ENCODE measurements at places on chromosomes 16 and 17.
A peak's percentile ranks its signal among the peaks of the same experiment; 100 is the strongest.

- DNase-seq, result no peak
These were observed 60.8 kb downstream of the PARN start for GRCh38 chr16:14569213-14569612.

DNA sequence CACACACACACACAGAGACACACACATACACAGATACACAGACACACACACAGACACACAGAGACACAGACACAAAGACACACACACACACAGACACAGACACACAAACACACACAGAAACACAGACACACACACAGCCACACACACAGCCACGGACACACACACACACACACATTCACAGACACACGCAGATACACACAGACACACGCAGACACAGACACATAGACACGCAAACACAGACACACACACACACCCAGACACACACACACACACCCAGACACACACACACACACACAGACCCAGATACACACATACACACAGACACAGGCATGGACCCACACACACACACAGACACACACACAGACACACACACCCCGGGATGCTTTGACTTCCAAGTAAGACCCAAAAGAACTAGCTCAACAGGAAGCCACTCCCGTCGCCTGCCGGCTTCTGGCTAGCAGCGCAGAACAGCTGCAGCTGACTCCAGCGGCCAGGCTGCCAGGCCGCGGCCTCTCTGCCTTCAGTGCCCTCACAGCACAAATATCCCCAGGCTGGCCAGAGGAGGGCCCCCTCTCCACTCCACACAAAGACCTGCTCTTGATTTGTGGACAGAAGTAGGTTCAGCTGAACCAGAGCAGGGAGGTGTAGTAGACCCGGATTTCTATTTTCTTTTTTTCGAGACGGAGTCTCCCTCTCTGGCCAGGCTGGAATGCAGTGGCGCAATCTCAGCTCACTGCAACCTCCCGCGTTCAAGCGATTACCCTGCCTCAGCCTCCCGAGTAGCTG lies 6.0 kb upstream of the CHRNE start:
- DNase-seq, result peak; percentile 68

GRCh38 chr17:50605429-50605828 lies 29.3 kb upstream of the ABCC3 start:
- DNase-seq, result no peak

- no peak for DNase-seq
These were observed 24.6 kb downstream of the VAT1L start for GRCh38 chr16:77812856-77813500.

DNA sequence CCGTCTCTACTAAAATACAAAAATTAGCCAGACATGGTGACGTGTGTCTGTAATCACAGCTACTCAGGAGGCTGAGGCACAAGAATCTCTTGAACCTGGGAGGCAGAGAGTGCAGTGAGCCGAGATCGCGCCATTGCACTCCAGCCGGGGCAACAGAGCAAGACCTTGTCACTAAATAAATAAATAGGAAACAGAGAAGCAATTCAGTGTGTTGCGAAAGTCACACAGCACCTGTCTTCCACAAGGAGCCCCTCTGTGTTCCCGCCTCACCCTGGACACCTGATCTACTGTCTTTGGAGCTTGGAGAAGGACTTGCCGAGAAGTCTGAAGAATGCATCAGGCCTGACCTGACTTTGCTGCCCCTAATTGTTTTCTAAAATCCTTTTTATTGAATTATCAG lies 3.5 kb upstream of the CDH1 start:
- no peak for DNase-seq

DNA sequence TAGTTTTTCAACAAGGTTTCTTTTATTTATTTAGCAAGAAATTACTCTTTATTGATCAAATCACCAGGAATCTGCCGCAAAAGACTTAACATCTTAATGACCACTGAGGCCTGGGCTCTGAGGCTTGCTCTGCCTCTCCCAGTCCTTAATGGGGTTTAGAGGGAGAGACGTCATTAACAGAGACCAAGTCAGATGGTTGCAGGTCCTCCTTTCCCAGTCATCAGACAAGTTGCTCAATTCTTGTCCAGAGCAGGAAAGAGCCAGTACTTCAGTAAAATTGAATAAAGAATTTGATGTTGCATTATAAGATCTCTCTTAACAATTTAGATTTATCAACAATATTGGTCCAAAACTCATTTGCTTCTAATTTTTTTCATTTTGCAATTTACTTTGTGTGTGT lies 2.0 kb downstream of the SEPHS2 start:
- DNase-seq, result no peak

DNA sequence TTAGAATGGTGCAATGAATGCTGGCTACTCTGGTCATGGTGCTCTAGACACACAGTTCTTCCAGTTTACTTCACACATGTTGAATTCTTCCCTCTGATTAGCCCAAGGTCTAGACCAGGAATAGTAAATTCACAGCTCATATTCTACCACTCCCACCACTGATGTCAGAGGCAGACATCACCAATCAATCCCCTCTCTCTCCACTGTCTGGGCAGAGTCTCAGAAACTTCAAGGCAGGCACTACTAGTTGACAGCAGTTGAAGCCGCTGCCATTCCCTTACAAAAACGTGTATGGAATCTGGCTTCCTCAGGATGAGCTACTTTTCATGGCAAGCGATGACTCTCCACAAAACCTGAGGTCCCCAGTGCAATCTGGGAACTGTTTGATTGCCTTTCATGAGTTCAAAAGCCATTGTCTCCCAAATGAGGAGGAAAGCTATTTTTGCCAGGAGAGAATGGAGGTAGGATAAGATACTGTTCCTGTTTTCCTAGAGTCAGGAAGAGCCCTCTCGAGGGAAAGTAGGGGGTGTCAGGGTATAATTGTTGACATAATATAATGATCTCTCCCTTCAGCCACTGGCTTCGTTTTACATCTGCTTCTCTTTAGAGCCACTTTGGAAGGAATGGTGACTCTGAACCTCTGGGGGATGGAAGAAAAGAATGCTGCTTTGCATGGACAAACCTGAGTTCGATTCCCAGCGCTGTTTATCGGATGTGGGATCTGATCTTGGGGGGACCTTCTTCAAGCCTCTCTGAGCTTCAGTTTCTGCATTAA lies 90.0 kb downstream of the FOXL1 start:
- DNase-seq, result no peak

DNA sequence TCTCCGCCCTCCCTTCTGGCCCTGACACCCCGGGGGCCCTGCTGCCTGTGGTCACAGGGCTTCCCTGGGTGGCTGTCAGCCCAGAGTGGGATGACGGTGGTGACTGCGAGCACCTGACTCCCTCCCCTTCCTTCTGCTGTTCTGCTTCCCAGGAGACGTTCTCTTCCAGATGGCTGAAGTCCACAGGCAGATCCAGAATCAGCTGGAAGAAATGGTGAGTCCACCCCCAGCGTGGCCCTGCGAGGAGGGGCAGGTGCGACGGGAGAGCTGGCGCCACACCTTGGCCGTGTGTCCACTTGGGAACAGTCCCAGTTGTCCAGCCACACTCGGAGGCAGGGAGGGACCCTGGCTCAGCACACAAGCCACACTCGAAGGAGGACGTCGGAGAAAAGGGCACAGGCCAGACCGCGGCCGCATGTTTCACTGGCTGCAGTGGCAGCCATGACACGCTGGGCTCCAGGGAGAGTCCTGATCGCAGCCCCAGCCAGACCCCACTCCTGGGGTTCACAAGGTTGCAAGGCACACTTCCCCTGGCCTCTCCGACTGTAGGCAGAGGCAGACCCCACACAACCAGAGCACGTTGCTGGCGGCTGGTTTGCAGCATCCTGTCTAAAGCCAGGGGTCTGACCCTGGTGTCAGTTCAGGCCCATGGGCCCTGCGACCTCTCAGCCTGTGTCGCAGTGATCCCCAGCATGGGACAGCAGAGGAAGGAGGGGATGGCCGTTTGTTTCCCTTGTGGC lies 49.9 kb downstream of the BAIAP2 start:
- DNase-seq, result no peak

DNA sequence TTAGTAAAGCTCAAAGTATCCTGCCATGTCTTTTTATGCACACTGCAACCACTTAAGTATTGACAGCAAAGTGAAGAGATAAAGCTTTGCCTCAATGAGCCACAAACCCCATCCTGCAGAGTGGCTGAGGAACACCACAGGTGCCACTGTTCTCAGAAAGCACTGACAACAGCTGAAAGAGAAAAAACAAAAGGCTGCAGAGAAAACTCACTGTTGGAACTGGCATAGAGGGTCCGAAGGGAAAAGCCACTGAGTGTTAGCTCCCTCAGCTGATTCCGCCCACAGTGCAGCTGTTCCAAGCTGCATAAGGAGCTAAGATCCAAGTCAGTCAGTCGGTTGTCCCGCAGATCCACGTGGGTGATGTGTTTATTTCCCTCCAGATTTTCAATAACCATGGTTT lies 48.3 kb downstream of the PHLPP2 start:
- DNase-seq, result no peak

DNA sequence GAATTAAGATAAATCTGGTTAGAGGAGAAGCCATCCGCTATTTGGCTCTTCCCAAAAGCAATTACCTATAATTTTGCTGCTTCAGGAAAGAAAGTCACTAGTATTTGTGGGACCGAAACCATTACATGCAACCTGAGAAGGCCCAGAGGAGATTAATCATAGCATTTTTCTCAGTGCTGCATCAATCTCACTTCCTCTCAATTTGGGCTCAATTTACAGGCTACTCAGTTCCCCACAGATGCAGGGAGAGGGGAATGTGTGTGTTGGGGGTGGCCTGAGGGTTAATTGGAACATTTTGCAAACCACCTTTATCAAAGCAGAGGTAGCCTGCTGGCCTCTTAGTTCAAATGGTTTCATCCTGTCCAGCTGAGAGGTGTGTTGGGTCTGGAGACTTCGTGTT lies 394.7 kb upstream of the ASIC2 start:
- no peak for DNase-seq

GRCh38 chr17:38660097-38661025 lies 14.4 kb downstream of the EPOP start:
- DNase-seq, result no peak

GRCh38 chr16:71365021-71365420 lies 6.5 kb downstream of the CALB2 start:
- no peak for DNase-seq

DNA sequence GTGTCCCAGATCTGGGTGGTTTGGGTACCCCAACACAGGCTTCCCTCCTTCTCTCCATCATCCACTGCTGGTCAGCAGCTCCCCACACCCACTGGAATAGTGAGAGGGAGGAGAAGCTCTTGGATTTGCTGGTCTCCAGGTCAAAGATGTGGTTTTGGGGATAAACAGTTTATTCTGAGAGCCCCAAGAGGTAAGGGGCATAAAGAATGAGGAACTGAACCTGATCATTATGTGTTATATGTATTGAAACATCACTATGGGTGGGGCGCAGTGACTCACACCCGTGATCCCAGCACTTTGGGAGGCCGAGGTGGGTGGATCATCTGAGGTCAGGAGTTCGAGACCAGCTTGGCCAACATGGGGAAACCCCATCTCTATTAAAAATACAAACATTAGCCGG lies 3.9 kb downstream of the DPEP2 start:
- DNase-seq, result no peak

DNA sequence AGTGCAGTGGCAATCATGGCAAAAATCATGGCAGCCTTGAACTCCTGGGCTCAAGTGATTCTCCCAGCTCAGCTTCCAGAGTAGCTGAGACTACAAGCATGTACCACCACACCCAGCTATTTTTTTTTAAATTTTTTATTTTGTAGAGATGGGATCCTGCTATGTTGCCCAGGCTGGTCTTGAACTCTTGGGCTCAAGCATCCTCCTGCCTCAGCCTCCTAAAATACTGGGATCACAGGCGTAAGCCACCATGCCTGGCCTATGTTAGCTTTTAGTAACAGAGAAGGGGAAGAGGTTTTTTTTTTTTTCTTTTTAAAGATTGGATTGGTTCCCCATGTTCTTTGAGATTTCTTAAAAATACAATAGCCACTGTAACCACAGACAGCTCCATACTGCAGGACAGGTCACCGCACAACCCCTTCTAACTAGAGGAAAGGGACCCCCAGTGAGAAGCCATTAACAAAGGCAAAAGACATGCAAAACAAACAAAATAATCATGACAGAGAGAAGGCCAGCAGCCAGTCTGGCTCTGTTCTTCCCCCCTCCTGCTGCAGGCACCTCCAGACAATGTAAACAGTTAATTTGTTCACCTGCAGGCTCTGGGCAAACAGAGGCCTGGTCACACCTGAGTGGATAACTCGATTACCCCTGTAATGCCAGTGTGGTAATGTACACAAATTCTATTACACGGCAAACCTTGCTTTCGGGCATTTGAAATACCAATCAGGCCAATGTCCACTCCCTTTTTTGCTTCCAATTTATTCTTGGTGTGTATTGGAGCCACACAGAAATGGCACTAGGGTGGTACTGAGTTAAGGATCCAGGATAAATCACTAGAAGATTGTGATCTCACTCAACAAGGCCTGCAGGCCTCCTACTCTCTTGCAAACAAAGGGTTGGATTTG lies 52.9 kb downstream of the SNX11 start:
- DNase-seq, result peak; percentile 97

DNA sequence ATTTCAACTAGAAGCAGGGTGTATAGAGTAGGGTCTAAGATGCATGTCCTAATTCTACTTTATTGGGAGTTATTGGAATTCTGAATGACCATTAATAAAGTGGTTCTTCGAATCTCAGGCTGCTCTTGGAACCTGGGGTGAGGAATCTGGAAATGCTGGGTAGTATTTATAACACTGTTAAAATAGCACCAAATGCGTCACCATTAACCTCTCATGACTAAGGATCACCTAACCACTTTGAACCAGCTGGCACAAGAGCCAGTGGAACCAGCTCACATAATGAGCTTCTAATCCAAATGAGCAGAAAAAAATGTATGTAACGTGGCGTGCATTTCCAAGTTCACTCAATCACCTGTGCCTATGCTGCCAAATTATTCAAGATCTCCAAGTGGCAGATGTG lies 281.7 kb downstream of the GRIN2A start:
- no peak for DNase-seq
